Kidney epithelial cell (primary cell): ENCODE measurements at places on chromosomes 7 and 10. TPM values are rescaled to one million over a fixed set of nuclear protein-coding genes. Genes with fewer than 3 reads are reported as not detected.

Gene CNNM1
- total RNA-seq = 0.62 and 0.92 TPM in 2 replicates

Gene CAMK2B
- total RNA-seq = 0.68 TPM in 1 of 2 replicates, not detected in the other

Gene AKR1C1
- 1.2 and 1.5 TPM in 2 replicates for total RNA-seq

Gene ING3
- total RNA-seq = 12.7 and 13.2 TPM in 2 replicates

Gene RBP3
- total RNA-seq = not detected in 2 replicates

Gene TFPI2
- total RNA-seq = 33.7 and 52.9 TPM in 2 replicates

Gene ACTL6B
- total RNA-seq = not detected in 2 replicates

Gene LRRTM3
- total RNA-seq = not detected in 2 replicates

Gene EBLN1
- total RNA-seq = not detected in 2 replicates

Gene ZP3
- 6.0 and 8.6 TPM in 2 replicates for total RNA-seq

Gene MRLN
- total RNA-seq = not detected in 2 replicates

Gene ADAM12
- total RNA-seq = 21.9 and 30.0 TPM in 2 replicates

Gene PTF1A
- not detected in 2 replicates for total RNA-seq

Gene OR13A1
- not detected in 2 replicates for total RNA-seq

Gene OPN4
- not detected in 2 replicates for total RNA-seq

Gene FBXO24
- 0.55 and 0.79 TPM in 2 replicates for total RNA-seq

Gene FLNC
- total RNA-seq = 243 and 267 TPM in 2 replicates

Gene CDK5
- total RNA-seq = 21.5 and 27.0 TPM in 2 replicates

Gene CDK1
- 15.8 and 16.2 TPM in 2 replicates for total RNA-seq

Gene TWIST1
- total RNA-seq = 1.6 and 6.3 TPM in 2 replicates

Gene AS3MT
- total RNA-seq = 4.4 and 5.7 TPM in 2 replicates

Gene IDI2
- 0.13 TPM in 1 of 2 replicates, not detected in the other for total RNA-seq

Gene TRIL
- total RNA-seq = 0.75 and 1.3 TPM in 2 replicates

Gene AKR1D1
- total RNA-seq = 0.08 TPM in 1 of 2 replicates, not detected in the other
